ENCODE measurements at places on chromosomes 3 and 15. TPM values are rescaled to one million over a fixed set of nuclear protein-coding genes. Genes with fewer than 3 reads are reported as not detected.

DNA sequence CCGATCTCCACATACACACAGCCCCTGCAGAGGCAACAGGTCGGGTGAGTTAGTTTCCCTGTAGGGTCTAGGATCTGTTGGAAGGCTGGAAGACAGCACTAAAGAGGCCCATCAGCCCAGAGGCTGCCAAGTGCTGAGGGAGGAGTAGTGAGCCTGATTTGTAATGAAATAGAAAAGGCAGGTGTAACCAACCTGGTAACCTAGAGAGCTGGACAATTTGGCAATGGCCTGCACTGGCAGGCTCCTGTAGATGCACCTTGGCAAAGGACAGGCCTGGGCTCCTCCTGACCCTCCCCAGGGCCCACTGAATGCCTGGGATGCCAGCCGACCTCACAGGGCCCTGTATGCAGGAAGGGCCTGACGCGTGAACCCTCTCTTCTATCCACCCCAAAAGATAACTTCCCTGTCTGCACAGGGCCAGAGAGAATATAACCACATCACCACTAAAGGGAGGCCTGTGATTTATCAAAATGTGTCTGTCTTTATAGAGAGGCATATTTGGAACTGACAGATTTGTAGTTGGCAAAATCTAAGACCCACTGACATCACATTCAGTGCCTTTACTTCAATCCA lies 225.1 kb upstream of the CHRNA7 start:
- H3K36me3 ChIP-seq = no peaks in the 10 kb centered on the region
- H3K27me3 ChIP-seq = no peaks in the 10 kb centered on the region
- DNase-seq = no peak
- no peaks in the 10 kb centered on the region for H3K4me1 ChIP-seq
- no peak overlapping the region for H3K4me3 ChIP-seq

Gene FANCD2
- total RNA-seq = 17.7 TPM

- H3K36me3 ChIP-seq = no peaks in the 10 kb centered on the region
- H3K27me3 ChIP-seq = no peaks in the 10 kb centered on the region
- no peaks in the 10 kb centered on the region for H3K4me1 ChIP-seq
- DNase-seq = no peak
Measured at GRCh38 chr15:66644869-66645268, 57.2 kb upstream of the SMAD6 start.

DNA sequence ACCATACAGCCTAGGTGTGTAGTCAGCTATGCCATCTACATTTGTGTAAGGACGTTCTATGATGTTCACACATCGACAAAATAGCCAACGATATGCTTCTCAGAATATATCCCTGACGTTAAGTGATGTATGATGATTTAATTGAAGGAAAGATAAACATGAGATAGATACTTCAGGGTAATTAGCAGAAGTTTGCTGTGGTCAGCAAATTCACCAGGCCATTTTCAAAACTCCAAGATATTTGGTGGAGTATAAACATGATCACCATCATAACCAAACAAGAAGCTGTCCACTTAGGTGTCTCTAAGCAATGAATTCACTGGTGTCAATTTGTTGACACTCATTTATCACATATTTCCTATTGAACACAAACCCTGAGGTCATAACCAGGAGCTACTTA lies 885.6 kb upstream of the NR2F2 start:
- no peak for DNase-seq
- no peak overlapping the region for H3K27ac ChIP-seq
- no peaks in the 10 kb centered on the region for H3K4me1 ChIP-seq
- no peaks in the 10 kb centered on the region for H3K36me3 ChIP-seq
- no peaks in the 10 kb centered on the region for H3K27me3 ChIP-seq
- no peak overlapping the region for H3K4me3 ChIP-seq

All from uterus (tissue), 4 donors.